ENCODE measurements at places on chromosomes 11 and 22.

DNA sequence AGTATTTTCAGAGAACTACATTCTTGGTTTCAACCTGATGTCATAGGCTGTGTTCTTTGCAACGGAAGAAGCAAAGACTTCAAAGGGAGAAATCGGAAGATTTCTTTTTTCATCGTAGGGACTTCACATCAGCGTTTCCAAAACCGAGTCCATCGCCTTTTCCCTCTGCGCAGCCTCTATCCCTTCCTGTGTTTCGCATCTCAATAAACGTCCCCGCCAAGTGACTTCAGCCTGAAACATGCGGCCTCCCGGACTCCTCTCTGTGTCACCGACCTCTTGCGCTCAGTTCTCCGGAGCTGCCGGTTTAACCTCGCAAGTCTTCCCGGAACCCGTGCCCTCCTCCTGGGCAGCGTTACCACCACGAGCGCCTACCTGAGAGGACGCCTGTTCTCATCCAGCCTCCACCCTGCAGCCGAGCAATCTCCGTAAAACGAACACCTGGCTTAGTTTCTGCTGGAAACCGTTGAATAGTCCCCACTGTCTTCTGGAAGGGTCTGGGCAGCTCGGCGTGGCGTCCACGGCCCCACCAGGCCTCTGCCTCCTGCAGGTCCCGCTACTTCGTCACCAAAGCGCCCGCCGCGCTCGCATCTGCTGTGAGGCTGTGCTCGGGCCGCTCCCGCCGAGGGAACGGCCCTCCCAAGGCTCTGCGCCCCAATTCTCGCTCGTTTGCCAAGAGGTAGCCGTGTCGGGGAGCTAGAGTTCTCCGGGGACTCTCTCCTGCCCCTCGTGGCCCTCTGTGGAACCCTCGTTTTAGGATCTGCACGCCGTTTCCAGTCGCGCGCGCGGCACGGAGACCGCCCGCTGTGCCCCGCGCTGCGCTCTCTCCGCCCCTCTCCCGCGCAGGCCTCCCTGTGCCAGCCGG is at the start of gene GLB1L3:
Gene GLB1L3 (plus strand): TSS at position 846 of the 862 bp plus-strand sequence. CDS start 362 bp downstream, outside the sequence.
- DNase-seq = peak; percentile 26

- no peak for DNase-seq
These were observed 138.1 kb downstream of the SBF2 start for GRCh38 chr11:10155793-10156490.

DNA sequence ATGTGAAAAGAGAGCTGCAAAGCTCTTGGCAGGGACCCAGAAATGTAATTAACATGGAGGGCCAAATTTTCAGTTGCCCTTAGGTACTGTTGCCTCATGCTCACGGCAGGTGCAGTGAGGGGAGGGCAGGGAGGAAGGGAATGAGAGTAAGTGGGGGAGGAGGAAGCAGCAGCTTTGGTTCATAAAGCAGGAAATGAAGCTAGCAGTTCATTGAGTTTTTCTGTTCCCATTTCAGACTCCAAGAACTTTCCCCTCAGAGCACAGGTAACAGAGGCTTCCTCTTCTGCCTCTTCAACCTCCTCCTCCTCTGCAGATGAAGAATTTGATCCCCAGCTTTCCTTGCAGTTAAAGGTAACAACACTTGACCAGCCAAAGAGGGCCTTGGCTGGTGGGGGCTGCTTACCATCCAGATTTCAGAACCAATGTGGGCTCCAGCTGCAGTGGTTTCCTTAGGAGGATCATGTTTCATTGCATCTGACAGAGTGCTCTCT is 57.9 kb upstream of the PARVA start:
- no peak for DNase-seq

DNA sequence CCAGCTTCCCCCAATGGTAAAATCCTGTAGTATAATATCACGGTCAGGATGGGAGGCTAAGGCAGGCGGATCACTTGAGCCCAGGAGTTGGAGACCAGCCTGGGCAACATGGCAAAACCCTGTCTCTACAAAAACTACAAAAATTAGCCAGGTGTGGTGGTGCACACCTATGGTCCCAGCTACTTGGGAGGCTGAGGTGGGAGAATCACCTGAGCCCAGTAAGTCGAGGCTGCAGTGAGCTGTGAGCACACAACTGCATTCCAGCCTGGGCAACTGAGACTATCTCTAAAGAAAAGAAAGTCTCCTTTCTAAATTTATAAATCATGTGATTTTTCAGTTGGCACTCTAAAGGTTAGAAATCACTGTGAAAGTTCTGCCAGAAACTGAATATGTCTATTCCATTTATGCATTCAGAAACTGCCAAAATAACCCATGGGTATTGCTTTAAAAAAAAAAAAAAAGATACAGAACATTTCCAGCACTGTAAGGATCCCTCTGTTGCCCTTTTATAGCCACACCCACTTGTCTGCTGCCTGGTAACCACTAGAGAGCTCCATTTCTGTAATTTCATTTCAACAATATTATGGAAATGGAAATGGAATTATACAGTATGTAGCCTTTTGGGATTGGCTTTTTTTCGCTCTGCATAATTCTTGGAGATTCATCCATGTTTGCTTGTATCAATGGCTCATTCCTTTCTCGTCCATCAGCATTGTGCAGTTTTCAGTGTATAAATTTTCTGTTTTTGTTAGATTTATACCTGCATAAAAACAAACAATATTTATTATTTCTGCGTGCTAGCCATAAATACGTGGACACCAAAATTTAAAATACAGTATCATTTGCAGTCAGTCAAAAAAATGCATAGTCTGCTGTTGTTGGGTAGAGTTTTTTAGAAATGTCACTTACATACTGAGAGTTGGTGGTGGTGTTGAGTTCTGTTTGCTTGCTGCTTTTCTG is 9.4 kb downstream of the CDC45 start:
- peak; percentile 48 for DNase-seq

GRCh38 chr22:29949872-29950271 is 66.9 kb downstream of the MTMR3 start:
- no peak for DNase-seq

- peak; percentile 68 for DNase-seq
These were observed 17.7 kb downstream of the DNAJC24 start for GRCh38 chr11:31387379-31387778.

DNA sequence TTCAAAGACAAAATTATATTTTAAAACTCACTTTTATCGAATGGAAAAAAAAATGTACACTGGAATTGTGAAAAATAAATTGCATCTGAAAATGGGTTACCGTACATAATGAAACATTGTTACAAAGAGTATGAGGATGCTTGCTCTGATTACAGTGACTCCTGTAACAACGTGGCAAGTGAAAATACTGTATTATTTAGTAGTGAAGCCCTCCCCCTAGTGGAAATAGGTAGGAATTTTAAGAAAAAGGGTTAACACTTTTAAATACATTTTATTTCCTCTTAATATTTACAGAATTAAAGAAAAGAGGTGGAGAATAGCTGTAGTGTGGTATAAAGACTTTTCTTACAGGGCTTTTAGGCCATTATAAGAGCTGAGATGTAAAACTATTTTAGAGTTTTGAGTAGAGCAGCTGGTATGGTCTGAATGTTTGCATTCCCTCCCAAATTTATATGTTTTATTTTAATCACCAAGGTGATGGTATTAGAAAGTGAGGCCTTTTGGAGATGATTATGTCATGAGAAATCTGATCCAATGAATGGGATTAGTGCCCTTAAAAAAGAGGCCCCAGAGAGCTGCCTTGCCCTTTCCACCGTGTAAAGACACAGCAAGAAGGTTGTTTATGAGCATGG is 25.2 kb downstream of the FAM76B start:
- peak; percentile 57 for DNase-seq

DNA sequence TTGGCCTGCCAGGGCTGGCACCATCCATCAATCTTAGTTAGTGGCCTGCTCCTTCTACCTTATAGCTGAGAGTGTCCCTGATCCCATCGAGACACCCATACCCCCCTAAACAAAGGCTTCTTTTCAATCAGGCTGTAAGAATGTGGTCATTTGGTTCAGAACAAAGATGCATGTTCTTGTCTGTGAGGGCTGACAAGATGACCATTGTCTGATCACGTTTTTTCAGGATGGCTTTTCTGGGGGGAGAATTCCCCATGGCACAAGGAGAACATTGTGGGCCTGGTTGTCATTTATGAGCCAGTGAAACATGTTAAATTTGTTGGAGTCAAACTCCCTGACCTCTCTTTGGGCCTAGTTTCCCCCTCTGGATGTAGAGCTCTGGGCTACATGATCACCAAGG is 160.4 kb downstream of the INSC start:
- DNase-seq = no peak

DNA sequence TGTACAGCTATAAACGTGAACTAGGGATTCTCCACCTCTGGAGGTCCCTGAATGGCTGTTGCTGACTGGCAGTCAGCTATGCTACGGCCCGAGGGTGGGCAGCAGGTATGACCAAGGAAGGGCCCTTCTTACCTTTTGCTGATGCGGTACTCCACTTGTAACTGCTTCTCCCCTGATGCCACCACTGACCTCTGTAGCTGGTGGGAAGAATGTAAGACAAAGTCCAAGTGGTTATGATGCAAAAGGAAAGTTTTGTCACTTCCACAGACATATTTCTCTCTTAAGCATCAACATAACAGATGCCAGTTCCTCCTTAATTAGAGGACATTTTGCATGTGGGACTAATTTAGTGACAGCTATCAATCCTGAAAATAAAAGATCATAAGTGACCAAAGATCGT is 32.2 kb downstream of the P4HA3 start:
- no peak for DNase-seq

DNA sequence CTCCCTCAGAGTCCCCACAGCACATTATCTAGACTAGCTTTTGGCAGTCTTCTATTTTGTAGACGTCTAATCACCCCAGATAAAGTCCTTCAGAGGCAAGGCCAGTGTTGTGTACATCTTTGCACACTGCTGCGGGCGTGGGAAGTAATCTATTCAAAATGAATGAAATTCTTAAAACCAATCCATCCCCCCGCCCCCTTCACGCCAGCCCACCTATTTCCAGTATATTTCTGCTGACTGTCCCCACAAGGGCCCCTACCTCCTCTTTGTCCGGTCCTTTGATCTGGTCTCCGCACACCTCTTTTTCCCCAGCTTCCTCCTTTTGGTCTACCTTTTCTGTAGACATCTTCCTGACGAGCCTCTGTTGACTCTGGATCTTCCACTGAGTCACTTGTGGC is 375 bp downstream of the BSCL2 start:
- DNase-seq = no peak
